ENCODE measurements at places on chromosomes 4 and X.

GRCh38 chrX:49884290-49884862 is 5.1 kb downstream of the USP27X start:
- peak; percentile 19 for DNase-seq

DNA sequence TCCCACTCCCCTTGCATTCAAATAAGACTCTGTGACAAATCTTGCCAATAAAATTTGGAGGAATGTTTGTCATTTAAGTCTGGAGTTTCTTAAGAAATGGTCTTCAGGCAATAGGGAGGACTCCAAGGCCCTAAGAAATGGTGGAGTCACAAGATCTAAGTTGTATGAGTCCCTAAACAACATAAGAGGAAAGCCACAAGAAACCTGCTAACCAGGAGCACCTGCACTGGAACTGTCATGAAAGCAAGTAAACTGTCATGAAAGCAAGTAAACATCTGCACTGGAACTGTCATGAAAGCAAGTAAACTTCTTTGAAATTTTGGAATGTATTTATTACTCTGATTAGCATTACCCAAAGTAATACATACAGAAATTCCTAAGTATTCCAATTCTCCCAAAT is 3.5 kb downstream of the CNOT6L start:
- DNase-seq = no peak

DNA sequence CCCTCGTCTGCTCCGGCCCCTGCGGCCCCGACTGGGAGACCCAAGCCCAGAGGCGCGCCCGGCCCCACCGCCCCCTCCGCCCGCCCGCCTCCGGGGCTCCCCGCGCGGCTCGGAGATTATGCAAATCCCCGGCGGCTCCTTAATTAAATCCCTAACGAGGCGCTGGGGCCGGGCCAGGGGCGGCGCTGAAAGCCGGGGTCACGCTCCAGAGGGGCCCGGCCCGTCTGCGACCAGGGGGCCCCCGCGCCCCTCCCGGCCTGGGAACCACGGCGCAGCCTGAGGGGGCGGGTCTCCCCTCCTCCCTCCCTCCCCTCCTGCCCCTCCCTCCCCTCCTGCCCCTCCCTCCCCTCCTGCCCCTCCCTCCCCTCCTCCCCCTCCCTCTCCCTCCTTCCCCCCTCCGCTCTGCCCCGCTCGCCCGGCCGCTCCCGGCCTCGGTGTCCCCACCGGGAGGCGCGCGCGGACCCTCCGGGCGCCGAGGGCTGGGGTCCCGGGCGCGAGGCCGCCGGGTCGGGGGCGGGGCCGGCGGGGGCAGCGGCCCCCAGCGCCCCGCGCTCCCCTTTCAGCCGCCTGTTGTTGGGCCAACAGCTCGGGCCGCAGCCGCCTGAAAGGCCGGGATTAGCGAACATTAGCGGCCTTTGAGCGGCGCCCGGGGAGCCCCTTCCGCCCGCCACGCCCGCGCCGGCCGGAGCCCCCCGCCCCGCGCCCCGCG is 25.9 kb upstream of the FGFR3 start:
- no peak for DNase-seq

GRCh38 chr4:121784401-121784800 is 16.7 kb upstream of the EXOSC9 start:
- no peak for DNase-seq

DNA sequence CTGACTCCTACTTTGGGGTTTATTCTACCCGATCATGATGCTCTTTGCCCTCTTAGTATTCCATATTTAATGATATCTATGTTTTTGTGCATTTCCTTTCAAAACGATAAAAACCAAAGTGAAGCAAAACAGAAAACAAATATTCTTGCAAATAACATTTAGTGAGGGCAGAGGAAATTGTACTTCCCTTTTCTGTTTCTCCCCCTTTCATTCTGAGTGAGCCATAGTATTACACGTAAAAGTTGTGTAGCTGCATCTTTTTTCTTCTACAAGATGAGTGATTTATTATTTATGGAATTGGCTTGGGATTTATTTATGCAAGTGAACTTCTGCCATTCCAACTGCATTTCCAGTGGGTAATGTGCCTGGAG is 109.9 kb downstream of the AFF2 start:
- DNase-seq = no peak

GRCh38 chr4:147980586-147980985 is 248.7 kb downstream of the ARHGAP10 start:
- no peak for DNase-seq

DNA sequence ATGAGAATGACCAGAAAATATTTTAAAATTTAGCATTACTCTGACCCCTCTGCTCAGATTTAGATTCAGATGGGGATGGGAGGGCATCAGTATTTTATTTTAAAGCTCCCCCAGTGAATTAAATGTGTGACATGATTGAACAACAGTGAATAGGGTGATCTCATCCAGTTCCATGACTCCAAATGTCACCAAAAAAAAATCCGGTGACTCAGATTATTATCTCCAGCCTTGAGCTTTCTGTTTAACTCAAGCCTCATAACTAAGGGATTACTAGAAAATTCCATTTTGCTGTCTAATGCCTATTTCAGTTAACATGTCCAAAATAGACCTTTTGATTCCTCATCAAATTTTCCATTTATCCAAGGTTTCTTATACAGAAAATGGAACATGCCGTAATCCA is 121.8 kb upstream of the TMEM47 start:
- DNase-seq = no peak

- no peak for DNase-seq
Observed at GRCh38 chr4:7771056-7771455, 168.6 kb downstream of the AFAP1 start.

DNA sequence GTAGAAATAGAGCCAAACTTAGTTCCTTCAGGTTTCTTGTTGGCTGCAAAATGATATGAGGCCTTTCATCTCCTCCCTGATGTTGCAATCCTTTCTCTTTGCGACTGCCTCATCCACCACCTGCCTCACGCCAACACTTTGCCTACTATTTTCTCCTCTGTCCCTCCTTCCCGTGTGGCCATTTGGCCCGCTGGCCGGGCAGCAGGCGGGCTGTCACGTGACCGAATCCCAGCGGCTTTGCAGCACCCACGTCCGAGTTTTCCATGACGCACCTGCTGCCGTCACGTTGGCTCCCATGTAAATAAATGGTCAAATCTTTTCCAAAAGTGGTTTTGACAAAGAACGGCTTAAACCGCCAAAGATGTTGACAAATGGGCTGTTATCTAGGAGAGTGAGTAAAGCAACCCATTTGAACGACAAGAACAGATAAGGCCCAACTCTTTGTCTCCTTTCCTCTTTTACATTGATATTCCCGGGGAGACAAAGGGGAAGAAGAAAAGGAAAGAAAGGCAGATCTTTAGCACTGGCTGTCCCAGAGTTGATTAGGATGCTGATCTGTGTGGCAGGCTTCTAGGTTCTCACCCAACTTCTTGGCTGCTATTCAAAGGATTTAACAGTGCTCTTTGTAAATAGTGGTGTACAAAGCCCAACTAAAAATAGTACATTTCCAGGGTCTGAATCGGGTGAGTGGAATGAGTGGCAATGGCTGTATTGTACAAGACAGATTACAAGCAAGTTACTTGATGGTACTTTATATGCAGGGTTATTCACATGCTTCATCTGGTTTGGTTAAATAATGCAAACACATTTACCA is 174.2 kb upstream of the JADE1 start:
- DNase-seq = no peak

DNA sequence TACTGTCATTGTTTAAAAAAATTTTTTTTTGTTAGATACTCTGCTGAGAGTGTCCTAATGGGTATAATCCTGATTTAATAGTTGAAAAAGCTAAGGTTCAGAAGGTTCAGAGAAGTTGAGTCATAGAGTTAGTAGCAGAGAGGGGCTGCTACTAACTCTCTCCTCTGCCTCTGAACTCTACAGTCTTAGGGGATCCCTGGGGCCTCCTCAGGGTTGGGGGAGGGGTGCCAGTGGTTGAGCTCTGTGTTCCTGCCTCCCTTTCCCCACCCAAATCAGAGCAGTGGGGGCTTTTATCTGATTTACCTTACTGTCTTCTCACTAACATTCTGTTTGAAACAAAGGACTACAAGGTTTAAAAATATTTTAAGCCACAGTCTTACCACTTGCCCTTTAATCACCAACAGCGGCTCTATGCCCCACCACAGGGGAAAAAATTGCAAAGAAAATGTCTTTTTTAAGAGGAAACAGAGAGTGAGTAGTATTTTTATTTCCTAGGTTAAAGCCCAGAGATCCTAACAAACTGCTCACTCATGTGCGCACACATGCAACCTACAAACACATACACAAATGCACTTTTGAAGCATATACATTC is 102.2 kb upstream of the ATP6AP2 start:
- DNase-seq = no peak

- no peak for DNase-seq
Observed at GRCh38 chrX:17377795-17378194, 2.8 kb downstream of the NHS start.

DNA sequence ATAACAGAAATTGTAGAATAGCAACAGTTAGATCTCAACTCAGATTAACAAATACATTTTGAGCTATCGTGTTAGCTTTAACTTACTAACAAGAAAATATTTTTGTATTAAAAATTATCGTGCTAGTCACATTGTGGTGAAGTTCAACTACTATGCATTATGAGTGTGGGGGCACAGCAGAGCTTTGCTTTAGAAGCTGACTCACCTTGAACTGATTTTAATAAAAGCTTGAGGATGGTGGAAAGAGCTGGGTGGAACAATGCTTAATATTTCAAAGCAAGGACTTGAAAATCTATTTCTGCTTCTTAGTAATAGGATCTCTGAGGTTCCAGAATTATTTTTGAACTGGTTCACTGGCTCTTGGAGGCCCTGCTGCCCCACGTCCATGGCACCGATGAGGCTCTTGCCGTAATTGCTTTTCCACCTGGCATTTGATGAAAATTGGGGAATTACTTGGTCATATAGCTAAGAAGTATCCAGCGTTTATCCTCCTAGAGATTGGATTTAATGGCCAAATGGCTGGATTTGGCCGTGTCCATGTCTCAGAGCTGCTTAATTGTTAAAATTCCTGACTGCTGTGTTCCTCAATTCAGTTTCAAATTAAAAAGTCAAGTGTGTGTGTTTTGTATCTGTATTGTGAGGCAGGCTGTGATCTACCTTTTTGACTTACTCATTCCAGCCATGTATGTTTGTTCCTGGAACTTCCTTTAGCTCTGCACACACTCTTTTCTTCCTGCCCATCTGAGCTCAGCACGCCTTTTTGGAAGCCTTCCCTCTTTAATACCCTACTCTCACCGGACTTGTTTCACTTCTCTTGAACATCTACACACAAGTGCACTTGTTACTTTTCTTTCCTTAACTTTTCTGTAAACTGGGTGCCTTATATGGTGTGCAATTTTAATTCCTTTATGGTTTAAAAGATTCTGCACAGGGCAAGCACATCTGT is 66.6 kb upstream of the LIMCH1 start:
- DNase-seq = no peak

- DNase-seq = no peak
Observed at GRCh38 chr4:95637043-95637600, 88.3 kb upstream of the UNC5C start.

- no peak for DNase-seq
Observed at GRCh38 chr4:174107746-174108354, 175.6 kb downstream of the FBXO8 start.

- DNase-seq = no peak
Observed at GRCh38 chr4:87251106-87251505, 30.7 kb upstream of the KLHL8 start.

DNA sequence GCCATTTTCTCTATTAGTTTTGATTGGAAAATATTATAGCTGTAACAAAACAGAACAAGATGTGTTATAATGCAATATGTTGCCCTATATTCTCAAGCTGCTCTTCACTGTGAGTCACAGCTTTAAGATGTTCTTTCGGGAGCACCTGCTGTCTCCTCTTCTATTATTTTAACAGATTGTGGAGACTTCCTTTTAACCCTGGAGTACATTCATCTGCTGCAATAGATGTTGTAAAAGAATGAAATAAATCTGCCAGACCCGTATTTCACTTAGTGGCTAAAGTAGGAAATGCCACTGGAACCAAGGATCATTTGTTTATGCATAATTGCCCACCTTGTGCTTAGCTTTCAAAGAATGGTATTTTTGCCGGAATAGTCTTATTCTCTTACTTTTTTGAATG is 11.1 kb downstream of the LSM6 start:
- DNase-seq = no peak

GRCh38 chrX:108072746-108073145 is 18.6 kb downstream of the PSMD10 start:
- no peak for DNase-seq

GRCh38 chr4:87529187-87529586 is at the start of gene SPARCL1:
SPARCL1 (minus strand) TSS chr4:87529376; CDS start chr4:87499574, 29,802 bp downstream.
- no peak for DNase-seq

DNA sequence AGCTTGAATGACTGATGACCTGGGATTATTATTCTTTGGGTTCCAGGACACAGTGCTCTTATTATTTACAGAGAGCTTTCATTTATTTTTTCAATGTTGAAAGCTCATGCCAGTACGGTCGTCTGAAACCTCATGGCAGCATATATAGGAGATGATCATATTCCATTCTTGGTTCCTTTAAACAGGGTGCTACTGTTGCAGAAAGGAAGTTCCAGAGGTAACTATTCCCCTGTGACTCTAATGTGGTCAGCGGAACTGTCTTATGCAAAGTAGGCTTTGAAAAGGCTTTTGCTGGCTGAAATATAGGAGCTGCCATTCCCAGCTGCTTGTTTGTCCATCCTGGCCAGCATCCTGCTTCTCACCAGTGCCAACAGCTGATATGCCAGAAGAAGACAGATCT is 208.3 kb upstream of the LEF1 start:
- DNase-seq = no peak

DNA sequence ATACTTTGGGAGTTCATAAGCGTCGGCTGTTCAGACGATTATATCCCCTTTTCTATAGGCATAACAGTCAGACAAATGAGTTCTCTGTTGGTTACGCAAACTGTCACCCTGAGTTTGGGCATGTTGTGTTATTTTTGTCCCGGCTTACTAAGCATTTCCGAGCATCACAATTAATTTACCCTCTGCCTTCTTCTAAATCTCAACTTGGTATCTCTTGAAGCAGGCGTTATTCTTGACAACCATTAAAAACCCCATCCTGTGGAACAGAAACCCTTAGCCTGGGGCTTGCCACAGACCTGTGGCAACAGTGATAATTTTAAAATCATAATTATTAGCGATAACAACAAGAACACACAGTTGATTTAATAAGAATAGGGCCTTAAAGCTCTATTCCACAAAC is 558.7 kb downstream of the INPP4B start:
- DNase-seq = no peak

GRCh38 chrX:13474164-13474516 is 95.3 kb upstream of the EGFL6 start:
- DNase-seq = no peak

DNA sequence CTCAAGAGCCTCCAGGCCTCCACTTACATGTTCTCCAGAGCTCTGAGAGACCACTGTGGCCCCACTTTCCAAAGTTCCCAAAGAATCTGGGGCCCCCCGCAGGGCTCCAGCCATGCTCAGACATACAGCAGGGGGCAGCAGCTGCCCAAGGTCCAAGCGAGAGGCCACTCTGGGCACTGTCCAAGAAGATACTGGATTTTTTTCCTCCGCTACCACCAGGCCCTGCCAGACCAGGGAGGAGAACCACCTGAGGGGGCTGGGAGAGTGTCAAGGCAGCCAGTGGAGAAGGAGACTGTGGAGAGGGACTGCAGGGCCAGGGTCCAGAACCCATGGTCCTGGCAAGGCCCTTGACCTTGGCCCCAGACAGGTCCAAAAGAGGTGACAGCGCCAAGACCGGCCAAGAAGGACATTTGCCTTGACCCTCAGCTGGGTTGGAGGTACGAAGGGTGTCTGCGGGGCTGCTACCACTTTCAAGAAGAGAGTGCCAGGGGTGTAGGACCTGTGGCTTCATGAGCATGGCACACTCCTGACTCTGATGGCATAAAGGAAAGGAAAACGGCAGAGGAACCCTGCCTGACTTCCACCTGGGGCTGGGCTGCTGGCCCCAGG is 5.3 kb downstream of the EMD start:
- DNase-seq = no peak
